Mammary epithelial cell (primary cell): ENCODE measurements at places on chromosomes 7 and 10. TPM values are rescaled to one million over a fixed set of nuclear protein-coding genes. Genes with fewer than 3 reads are reported as not detected.

SSC4D gene
- 1.3 TPM for total RNA-seq

GLCCI1 gene
- 7.0 TPM for total RNA-seq

PAX4 gene
- not detected for total RNA-seq

ZDHHC4 gene
- 34.1 and 41.3 TPM in 2 replicates for total RNA-seq

DNA sequence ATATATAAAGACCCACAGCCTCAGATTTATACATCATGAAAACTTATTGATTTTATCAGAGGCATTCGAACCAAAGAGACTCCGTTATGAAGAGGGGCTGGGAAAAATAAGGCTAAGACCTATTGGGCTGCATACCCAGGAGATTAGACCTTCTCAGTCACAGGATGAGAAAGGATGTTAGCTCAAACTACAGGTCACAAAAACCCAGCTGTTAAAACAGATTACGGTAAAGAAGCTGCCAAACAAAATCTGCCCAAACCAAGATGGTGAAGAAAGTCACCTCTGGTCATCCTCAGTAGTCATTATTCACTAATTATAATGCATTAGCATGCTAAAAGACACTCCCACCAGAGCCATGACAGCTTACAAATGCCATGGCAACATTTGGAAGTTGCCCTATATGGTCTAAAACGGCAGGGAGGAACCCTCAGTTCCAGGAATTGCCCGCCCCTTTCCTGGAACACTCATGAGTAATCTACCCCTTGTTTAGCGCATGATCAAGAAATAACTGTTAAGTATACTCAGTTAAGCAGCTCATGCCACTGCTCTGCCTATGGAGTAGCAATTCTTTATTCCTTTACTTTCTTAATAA is 362.5 kb upstream of the PCDH15 start:
- no peak for DNase-seq

TDRD1 gene
- total RNA-seq = not detected in 2 replicates

GRCh38 chr7:42222125-42222524 is 14.9 kb downstream of the GLI3 start:
- DNase-seq = peak; percentile 17

DNA sequence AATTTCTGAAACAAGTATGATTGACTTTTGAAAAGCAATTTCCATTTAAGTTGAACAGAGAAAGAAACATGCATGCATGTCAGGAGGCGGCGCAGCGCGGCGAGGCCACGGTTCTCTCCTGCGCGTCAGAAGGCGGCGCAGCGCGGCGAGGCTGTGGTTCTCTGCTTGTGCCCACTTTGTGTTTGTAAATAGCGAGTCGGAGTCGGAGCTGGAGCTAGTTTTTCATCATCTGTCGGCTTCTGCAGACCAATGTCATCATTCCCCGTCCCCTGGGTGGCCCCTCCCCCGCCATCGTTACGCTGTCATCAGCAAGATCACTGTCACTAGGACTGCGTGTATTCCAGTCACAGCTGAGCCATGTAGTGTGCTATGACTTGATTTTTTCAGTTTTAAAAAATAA is 49.2 kb downstream of the INPP5A start:
- DNase-seq = no peak

ACSL5 gene
- total RNA-seq = 0.17 TPM

DNA sequence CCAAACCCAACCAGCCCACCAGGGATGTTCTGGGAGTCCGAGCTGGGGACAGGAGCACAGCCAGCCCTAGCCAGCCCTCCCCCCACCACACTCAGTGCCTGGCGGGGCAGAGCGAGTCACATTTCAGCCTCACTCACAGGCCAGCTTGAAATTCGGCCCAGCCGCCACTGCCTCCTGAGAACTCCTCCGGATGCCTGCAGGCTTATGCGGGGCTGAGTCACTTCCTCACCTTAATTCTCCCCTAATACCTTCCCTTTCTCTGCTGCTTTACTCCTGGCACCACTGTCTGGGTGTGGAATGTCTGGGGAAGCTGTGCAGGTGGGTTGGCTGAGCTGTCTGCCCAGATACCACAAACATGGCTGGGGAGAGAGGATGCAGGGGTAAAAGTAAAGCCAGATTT is 22.6 kb upstream of the DLG5 start:
- DNase-seq = peak; percentile 97

DNA sequence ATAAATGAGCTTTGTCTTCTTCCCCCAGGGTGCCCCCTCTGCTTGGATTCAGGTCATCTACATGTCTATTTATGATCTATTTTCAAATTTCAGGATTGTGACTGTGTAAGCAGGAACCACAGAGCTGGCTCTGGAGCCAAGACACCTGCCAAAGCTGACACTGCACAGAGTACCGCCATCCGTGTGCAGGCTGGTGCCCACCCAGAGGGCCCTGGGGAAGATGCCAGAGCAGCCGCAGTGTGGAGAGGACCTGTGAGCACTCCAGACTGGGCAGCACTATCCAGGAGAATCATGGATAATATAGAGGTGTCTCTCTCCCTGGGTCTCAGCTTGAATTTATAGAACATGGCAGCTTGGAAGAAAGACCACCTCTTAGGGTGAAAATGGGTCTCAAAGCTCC is 577.5 kb downstream of the GRID1 start:
- DNase-seq = no peak

GRCh38 chr7:130435311-130435854 is 5.4 kb downstream of the CEP41 start:
- DNase-seq = no peak

FAM237B gene
- total RNA-seq = not detected

ATOH7 gene
- total RNA-seq = not detected

GRCh38 chr7:150727381-150727780 is 9.8 kb upstream of the GIMAP5 start:
- peak; percentile 11 for DNase-seq

DNA sequence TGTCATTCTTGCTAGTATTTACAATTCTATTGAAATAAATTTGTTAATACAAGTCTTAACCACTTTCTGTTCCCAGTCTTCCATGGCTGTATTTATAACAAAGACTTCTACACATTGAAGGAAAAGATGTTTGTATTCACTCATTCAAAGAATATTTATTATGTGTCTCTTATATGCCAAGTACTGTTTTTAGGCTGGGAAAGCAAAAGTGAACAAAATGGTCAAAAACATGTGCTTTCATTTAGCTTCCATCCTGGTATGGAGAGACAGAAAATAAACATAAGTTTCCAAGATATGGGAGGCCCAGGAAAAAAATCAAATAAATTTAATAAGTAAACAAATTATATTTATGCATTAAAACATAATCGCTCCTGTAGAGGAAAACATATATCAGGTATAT is 22.9 kb downstream of the CPED1 start:
- DNase-seq = no peak

MYOZ1 gene
- total RNA-seq = not detected in 2 replicates

NRG3 gene
- total RNA-seq = not detected

GRCh38 chr7:67692425-67692824 is 695.8 kb downstream of the TYW1 start:
- DNase-seq = no peak

IMPDH1 gene
- total RNA-seq = 50.5 TPM

DNA sequence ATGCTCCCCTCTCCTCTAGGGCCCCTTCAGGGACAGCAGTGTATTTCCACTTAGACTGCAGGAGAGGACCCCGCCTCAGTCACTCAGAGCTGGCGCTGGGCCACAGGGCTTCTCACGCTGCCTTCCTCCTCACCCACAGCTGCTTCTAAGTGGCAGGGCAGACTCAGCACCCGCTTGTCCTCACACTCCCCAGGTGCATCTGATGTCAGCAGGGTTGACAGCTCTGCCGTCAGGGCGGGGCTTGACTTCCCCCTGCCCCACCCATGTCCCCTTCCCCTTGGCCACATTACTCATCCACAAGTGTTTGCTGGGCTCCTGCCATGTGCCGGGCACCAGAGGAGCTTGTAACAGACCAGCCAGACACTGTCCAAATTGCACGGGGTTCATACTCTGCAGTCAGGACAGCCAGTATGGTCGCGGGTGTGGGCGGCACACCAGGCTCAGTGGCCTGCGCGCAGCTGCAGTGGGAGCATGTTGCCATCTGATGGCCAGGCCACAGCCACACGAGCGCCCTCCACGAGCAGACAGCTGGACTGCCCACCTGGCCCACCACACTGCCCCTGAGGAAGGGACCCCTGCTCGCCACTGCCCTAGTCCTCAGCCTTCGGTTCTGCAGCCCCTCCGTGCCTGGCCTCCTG is 29.3 kb upstream of the TTYH3 start:
- no peak for DNase-seq
